ENCODE measurements at places on chromosomes 2 and 18.

DNA sequence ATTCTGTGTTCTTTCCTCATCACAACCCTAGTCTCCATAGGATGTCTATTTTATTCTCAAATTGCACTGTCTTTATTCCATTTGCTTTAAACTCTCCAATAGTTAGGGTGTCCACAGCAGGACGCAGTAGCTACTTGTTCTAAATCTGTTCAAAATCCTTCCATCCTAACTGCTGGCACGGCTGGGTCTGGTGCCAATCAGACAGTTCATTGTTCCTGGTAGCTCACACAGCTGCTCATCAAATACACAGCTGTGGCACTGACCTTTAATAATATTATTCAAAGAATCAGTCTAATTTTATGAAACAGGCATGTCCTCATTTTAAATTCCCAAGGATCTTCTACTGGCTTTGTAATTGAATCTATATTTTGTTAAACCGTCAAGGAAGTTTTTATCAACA is 59.7 kb upstream of the TMEFF2 start:
- DNase-seq = no peak

DNA sequence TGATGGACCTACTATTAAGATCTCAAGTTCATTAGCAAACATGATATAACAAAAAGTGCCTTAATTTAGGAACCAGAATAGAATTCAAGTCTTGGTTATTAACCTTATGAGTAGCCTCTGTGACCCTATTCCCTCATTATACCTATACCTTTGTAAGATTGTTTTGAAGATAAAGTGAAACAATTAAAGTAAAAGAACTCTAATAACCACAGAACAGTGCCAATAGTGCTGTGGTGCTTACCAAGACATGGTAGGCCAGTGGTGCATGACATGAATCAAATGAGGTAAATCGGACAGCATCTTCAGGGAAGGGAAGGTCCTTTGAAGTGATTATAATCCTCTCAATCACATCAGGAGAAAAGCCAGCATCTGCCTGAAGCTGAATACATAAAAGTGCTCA is 36.4 kb downstream of the METTL4 start:
- DNase-seq = no peak

GRCh38 chr2:3876685-3877084 is 173.3 kb downstream of the DCDC2C start:
- DNase-seq = no peak

DNA sequence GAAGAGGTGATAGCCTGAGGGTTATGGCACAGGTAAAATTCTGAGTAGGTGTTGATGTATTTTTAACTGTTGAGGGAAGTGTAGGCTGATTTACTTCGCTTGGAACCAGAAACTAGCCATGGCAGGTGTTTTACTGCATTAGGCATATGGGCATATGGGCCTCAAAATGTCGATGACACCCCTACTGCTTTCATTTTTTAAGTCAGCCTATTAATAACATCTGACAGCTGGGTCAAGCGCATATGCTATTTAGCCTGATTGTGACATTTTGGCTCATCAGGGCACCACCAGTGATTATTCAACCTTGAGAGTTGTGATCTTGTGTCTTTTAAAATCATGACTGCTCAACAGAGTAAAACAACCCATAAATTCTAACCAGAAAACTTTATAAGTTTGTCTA is 1396.9 kb upstream of the NXPH2 start:
- no peak for DNase-seq

- no peak for DNase-seq
Observed at GRCh38 chr2:64809216-64809615, 155.5 kb upstream of the SERTAD2 start.

GRCh38 chr18:524466-524865 is 24.0 kb upstream of the COLEC12 start:
- no peak for DNase-seq

All from activated CD4-positive, CD25-positive, alpha-beta regulatory T cell treated with anti-CD3 and anti-CD28 coated beads, Interleukin-2, amount 50 U/mL, for 72 hours (primary cell).